ENCODE measurements at places on chromosomes 4 and X.

DNA sequence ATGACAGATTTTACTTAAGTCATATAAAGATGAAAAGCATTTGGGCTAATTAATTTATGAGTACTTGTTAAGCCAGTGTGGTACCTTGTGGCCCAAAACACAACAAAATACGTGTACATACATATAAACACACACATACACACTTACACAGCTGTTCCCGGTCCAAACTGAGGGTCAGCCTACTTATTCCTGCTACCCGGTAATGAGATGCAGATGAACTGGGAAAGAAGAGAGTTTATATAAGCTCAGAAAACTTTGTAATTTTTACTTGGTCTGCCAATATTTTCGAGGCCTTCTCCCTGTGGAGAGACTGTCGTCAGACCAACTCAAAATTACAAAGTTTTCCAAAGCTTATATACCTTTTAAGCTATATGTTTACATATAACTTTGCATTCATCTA, 25.8 kb upstream of the PBDC1 start:
- DNase-seq: no peak

DNA sequence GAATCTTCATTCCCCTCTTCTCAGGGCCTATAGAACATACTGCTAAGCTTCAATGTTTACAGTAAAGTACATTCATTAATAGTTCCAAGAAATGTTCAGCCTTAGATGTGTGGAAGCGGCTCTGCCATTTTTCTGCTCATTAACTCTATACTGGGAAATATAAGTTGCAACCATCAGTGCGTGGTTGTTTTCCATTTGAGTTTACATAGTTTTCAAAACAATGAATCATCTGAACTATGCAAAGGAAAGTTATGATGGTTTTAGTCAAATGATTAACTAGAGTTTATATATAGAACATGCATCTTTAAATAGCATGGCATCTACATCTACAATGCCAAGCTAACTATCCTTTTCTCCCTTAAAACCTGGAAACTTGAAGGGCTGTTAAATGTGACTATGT, 29.6 kb downstream of the LEF1 start:
- no peak for DNase-seq

- DNase-seq: no peak
These were observed 18.9 kb downstream of the FGF13 start for GRCh38 chrX:138692591-138692990.

GRCh38 chrX:71541210-71542022, 8.5 kb downstream of the OGT start:
- peak; percentile 49 for DNase-seq

DNA sequence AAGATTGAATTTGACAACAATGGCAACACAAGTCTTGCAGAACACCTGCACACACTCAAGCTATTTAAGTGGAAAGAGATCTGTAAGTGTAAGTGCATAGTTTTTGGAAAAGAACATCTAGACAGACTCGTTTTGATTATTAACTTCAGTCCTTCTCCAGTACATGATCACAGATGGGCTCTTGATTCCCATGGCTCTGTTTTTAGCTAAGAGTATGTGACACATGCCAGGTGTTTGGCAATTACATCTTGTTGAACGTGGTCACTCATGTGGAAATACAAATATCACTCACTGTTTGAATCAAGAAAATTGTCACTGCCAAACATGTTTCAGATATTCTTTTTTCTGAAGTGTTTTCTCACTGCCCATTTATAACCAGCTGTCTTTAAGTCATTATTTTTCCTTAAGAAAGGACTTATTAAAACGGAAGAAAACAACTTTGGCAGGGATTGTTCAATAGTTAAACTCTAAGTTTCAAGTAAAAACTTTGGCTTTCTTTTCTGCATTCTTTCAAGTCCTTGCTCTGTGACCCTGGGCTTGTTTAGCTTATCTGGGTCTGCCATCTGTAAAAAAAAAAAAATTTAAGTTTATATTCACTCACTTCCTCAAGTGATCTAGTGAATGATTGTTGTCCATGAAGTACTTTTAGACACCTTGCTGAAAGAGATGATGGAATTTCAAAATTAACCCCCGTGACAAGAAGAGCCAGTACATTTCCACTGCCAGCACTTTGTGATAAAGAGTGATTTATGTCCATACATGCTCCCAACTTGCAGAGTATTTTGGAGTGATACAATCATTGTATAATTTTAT, 125.4 kb downstream of the ATXN3L start:
- DNase-seq: no peak

GRCh38 chr4:122086338-122087065, 65.6 kb upstream of the BLTP1 start:
- DNase-seq: no peak

GRCh38 chr4:1541449-1542225, 135.4 kb upstream of the NKX1-1 start:
- DNase-seq: no peak

GRCh38 chrX:151983186-151983585, 8.7 kb upstream of the GABRE start:
- no peak for DNase-seq

GRCh38 chr4:143599827-143600226, 86.3 kb downstream of the SMARCA5 start:
- no peak for DNase-seq

- no peak for DNase-seq
These were observed 9.1 kb upstream of the YTHDC1 start for GRCh38 chr4:68358988-68359387.

DNA sequence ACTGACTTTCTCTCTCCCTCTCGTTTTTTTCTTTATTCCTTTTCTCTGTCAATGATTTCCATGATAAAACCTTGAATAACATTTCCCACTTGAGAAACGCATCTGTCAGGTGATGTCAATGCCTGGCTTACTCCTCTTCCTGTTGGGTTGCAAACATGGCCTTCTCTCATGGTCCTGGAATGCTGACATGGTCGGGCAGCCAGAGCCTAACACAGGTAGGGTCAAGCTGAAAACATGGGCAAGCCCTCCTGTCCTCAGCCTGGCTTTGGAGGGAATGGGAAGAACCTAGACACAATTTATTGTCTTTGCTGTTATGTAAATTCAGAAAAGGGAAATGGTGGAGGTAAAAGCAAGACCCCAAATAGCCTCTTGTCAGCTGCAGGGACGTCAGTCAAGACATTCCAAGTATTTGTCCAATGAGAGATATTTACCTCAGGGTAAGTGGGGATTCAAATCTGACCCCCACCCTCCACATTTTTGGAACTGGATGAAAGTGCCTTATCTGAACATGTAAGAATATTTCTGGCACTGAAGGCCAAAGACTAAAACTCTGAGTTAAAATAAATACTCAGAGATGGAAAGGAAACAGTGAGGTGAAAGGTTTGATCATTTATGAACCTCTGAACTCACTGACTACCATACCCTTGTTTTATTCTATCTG, 473.8 kb downstream of the SPRY1 start:
- no peak for DNase-seq

- DNase-seq: no peak
These were observed 107.5 kb downstream of the STK32B start for GRCh38 chr4:5158825-5159224.

- no peak for DNase-seq
These were observed 49.6 kb downstream of the HPF1 start for GRCh38 chr4:169707958-169708643.

Data from activated CD4-positive, alpha-beta T cell treated with anti-CD3 and anti-CD28 coated beads for 36 hours (primary cell).